Inflammatory macrophage treated with lipopolysaccharide for 1 hour (primary cell): ENCODE measurements at places on chromosomes 1 and 21.

DNA sequence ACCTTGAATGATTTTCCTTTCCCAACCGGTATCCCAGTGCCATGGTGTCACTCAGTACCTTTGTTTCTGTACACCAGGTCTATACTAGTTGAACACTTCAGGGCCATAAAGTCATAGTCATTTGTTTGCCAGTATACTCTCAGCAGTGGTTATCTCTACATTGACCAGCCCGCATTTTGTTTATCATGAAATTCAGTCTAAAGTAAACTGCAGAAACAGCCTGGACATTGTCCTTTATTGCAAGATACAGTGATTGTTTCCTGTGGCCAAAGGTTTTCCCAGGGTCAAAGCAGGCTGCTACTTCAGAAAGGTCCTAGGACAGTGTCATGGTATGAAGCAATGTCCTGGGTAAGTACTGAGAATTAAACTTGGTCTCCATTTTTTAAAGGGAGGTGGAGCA, 407.4 kb downstream of the RWDD3 start:
- DNase-seq: no peak

DNA sequence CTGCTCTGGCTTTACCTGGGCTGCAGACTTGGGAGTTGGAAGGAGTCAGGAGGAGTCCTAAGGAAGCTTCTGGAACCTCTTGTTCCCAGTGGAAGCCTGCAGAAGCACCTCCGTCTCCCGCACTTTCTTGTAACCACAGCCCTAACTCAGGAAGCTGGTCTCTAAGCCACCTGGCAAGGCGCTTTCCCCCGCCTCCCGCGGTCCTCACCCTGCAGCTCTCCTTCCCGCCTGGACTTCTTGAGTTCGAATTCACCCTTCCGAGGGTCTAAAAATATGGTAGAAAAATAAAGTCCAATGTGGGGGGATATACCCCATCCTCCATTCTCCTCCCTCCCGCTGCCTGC, 15.1 kb downstream of the PAX7 start:
- DNase-seq: no peak

- no peak for DNase-seq
Observed at GRCh38 chr1:7579016-7579415, 192.1 kb upstream of the VAMP3 start.

DNA sequence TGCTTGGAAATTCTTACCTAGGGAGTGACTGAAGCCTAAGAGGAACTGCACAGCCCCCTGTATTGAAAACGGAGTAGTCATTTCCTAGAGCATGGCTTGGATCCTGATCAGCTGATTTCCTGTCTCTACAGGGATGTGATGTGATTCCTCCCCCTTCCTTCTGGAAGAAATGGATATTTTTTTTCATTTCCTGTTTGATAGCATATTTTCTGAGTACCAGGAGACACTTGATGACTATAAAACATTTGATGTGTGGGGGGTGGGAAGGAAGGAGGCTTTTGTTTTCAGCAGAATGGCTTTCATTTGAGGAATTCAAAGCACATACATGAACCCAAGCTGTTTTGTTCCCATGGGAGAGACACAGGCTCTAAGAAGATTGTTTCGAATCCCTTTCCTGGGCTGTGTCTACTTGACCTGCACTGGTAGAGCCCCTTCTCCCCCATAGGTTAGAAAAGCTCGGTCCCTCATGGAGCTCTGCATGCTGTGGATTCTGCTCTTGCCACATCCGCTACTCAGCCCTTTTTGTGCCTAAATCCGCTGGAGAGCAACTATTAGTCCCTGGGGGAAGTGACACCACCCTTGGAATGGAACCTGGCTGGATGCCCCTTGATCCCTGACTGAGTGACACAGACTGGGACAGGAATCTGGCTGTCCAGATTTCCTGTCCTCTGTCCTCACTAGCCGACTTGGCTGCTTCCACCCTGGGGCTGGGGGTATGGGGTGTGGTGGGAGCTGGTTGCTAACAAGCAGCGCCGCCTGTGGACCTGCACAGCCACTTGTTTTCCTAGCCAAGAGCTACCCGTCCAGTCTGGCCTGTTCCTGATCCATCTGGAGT, 71.8 kb upstream of the MACF1 start:
- no peak for DNase-seq

DNA sequence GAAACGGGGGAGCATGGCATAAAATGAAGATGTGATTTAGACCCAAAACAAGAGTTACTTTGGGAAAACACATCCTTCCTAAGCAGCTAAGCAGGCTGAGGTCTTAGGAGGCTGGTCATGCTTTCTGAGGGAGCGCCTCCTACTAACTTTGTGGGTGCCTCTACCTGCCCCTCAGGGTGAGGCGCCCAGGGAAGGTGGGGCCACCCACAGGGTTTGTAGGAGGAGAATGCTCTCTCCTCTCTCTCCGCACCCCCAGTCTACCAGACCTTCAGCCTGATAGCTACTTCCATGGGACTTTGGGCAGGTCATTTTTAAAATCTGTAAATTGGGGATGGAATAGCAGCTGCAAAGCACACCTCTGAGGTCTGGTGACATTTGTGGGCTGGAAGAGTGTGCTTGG, 23.8 kb downstream of the SLC27A3 start:
- DNase-seq: no peak
